Activated T-cell treated with anti-CD3 and anti-CD28 coated beads, Interleukin-2, amount 50 U/mL, for 1 hour (primary cell): ENCODE measurements at places on chromosomes 12 and 14.

DNA sequence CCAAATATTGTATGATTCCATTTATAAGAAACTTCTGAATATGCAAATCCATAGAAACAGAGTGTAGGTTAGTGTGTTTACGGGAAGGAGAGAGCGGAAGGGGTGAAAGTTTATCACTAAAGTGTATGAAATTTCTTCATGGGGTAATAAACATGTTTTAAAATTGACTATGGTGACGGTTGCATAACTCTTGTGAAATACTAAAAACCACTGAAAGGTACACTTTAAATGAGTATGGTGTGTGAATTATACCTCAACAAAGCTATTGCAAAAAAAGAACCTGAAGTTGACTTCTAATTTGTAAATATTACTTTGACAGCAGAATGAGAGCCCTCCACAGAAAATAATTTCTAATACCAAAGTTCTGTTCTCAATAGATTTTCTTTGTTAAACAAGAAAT, 47.1 kb downstream of the ATG2B start:
- DNase-seq = no peak

- DNase-seq = no peak
Observed at GRCh38 chr14:65344011-65344410, 68.5 kb upstream of the FUT8 start.

DNA sequence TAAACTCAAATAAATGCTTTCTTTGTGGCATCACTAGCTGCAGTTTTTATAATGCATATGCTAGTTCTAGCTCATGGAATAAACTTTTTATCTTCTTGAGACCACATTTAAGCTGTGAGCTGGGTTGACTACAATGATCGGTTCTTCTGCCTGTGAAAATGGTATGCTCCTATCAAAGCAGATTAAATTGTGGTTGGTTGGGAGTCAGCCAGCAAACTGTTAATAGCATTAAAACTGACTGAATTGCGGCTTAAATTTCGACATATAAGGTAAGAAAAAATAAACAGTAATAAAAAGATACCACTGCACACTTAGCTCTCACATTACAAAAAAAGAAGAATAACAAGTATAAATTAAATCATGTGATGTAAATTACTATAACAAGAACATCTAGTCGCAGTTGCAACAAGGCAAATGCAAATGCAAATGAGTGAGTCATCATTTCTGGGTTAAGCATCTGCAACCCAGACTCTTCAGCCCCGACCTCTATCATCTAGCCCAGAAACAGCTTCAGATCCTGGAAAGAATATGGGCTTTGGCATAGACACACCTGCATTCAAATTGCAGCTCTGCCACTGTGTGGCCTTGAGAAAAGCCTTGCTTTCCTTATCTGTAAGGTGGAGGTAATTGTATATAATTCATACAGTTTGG, 19.8 kb upstream of the DHRS7 start:
- DNase-seq = no peak

GRCh38 chr14:35254736-35255135, 37.4 kb upstream of the PSMA6 start:
- DNase-seq = no peak

GRCh38 chr12:88303335-88303734, 161.2 kb downstream of the TMTC3 start:
- DNase-seq = no peak

DNA sequence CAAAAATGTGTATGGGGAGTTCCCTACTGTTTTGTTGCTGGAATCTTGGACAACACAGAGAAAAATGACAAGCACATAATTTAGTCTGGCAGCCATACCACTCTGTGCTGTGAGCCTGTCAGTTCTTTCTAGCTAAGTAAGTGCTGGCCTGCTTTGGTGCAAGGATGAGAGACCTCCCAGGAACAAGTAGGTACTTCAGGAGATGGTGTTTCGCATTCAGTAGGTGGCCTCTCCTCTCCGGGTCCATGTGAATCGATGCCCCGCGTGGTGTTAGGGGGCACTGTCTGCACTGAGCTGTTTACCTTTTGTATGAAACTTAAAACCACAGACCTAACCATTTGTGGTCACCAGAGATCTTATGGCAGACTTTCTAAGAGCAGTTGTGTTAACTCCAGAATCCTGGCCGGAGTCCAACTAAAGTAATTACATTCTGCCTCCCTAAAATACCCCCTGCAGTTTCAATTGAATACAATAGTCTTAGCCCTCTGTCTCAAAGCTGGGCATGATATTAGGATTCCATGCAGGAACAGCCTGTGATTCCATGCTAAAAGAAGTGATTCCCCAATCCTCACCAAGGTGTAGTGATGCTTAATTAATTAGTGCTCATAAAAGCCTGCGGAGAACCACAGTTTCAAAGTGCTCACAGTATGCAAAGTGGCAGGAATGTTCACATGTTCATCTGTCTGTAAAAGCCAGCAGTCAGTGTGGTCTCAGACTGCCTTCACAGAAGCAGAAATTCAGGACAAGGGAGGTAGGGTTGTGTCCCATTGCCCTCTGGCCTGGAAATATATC, 64.2 kb downstream of the LLPH start:
- DNase-seq = no peak

- no peak for DNase-seq
Observed at GRCh38 chr12:40208707-40209446, 15.9 kb upstream of the LRRK2 start.

- DNase-seq = peak; percentile 36
Observed at GRCh38 chr14:67618617-67619063, 1.1 kb upstream of the ARG2 start.

- DNase-seq = no peak
Observed at GRCh38 chr14:50906326-50907065, 34.6 kb downstream of the ABHD12B start.

DNA sequence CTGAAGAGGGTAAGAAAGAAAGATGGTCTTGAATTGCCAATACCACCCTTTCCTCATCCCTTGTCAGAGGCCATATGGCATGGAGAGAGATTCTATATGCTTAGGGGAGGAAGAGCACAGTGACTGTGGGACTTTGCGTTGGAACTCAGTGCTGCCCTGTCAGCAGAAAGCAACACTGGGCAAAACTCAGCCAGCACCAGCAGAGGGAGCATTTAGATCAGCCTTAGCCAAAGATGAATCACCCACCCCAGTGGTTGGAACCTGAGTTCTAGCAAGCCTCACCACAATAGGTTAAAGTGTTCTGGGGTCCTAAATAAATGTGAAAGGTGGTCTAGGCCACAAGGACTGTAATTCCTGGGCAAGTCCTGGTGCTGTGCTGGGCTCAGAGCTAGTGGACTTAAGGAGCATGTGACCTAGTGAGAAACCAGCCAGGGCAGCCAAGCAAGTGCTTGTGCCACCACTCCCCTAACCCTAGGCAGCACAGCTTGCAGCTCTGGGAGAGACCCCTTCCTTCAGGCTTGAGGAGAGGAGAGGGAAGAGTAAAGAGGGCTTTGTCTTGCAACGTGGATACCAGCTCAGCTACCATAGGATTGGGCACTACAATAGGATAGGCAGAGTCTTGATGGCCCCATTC, 11.4 kb upstream of the BCAT1 start:
- DNase-seq = no peak

GRCh38 chr14:63890553-63890952, 37.7 kb downstream of the SYNE2 start:
- no peak for DNase-seq

DNA sequence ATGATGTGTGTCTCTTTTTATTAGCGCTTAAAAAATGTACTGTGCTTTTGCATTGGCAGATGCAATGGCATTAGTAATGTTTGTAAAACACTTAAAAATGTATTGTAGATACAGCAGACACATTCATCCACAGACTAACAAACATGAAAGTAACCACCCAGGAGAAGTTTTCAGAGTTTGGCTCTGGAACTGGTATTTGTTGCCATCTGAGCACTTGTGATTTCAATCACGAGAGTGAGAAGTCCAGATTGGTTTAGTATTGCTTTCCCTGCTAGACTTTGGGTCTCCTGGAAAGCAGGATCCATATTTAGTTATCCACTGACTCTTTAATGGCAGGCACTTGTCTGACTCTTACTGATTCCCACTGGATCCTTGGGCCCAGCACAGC, 13.2 kb downstream of the RASSF8 start:
- no peak for DNase-seq

GRCh38 chr12:41924111-41924510, 220.6 kb downstream of the GXYLT1 start:
- DNase-seq = no peak

GRCh38 chr14:87252103-87252502, 740.9 kb downstream of the GALC start:
- no peak for DNase-seq

GRCh38 chr12:66197495-66197921, 8.5 kb downstream of the IRAK3 start:
- no peak for DNase-seq

DNA sequence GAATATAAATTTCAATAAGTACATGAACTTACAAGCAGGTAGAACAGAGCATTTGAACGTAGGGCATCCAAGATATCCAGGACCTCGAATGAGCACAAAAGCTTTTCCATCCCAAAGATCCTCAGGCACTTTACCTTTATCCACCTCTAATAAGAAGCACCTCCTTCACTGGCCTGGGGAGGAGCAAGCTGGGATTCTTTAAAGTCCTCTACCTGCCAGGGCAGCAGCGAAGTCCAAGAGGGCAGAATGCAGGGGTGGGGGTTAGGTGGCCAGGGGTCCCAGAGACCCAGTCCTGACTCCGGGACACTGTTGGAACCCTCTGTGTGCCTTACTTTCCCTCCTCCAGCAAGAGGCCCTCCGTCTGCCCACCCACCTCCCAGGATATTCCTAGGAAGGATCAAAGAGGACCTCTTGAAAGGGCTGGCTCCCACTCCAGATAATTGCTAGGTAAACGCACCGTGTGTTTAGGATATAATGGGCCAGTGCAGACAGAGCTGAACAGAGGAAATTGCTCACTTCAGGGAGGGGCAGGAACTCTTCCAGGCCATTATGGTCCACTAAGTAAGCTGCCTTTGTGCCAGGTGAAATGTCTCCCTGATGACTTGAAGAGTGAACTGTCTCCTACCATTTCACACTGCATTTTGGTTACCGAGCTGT, 68.1 kb downstream of the TTC9 start:
- DNase-seq = no peak

GRCh38 chr12:7155471-7156034, 25.4 kb downstream of the CLSTN3 start:
- no peak for DNase-seq

DNA sequence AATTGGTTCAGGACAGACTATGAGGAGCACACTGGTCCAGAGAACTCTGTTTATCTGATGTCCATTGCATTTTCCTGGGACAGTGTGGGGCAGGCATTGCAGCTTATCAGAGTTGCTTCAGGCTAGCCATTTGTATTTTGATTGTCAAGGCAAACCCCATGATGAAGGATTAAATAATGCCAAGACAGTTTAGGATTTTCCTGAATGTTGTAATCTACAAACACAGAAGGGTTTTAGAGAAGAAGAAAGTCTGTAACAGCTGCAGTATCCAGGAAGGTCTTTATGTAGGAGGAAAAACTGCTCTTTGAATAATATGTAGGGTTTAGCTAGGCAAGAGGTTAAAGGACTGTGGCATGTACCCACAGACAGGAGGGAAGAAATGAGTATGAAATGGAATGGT, 32.2 kb upstream of the UNC79 start:
- no peak for DNase-seq

- DNase-seq = no peak
Observed at GRCh38 chr14:40340708-40341107, 908.5 kb upstream of the FBXO33 start.

DNA sequence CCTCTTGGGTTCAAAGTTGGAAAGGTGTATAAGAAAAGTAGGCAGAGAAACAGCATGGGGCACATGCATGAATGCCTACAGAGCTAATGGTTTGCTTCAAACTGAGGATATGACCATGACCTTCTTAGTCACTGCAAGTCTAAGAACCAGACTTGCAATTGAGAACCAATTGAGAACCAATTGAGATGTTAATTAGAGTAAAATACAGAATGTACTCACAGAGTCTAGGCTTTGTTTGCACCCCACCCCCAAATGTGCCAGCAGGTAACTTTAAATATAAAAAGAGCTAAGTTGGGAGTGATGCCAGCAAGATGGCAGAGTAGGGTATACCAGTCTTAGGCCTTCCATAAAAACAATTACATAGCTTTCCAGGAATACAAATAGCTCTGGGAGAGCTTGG, 227.3 kb upstream of the ALG10 start:
- DNase-seq = no peak

DNA sequence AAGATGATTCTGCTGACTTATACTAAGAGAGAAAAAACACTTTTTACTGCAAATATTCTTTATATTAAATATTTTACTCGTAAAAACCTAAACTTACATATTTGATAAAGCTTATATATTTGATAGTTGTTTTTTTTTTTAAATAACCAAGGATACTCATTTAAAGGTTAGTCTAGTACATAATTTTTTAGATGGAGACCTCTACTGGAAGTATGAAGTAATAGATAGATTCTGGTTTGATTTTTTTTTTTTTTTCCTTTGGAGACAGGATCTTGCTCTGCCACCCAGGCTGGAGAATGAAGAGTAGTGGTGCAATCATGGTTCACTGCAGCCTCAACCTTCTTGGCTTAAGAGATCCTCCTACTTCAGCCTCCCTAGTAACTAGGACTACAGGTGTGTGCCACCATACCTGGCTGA, 16.4 kb downstream of the ARID2 start:
- DNase-seq = no peak

DNA sequence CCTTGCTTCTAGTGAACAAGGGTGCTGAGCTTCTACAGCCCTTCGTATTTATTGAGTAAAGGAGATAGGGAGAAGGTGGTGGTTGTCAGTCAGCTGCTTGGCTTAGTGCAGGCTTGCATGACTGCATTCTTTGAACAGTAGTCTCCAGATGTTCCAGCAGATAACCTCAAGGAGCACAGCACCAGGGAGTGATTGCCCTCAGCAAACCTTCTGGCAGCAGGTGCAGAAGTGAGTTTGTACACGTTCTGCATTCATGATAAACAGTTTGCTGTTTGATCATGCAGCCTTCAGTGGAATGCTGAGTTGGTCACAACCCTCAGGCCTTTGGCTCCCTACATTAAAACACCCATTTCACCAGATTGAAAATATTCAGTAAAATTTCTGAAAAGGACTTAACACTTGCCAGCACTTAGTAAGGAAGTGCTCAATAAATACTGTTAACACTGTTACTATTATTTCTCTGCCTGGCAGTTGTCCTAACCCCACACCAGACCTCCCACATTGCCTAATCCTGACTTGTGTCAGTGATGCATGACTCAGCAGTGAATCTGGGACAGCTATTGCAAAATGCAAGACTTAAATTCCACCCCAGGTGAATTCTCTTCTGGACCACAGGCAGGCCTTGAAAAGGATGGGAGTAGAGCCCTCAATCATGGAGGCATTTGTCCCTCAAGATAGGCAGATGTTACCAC, 18.9 kb upstream of the CARMIL3 start:
- no peak for DNase-seq

GRCh38 chr12:120445911-120446843, at the start of the genes GATC and TRIAP1:
Gene GATC, plus strand, starts transcription at chr12:120446444. Its CDS starts 37 bp downstream, at chr12:120446481.
Gene TRIAP1, minus strand, starts transcription at chr12:120446384. Its CDS starts 12 bp downstream, at chr12:120446372.
- DNase-seq = peak; percentile 92

- DNase-seq = peak; percentile 8
Observed at GRCh38 chr12:34606749-34607519, 584.6 kb downstream of the ALG10 start.

- DNase-seq = no peak
Observed at GRCh38 chr12:25725470-25725869, 172.4 kb upstream of the LMNTD1 start.
